CD4-positive, CD25-positive, alpha-beta regulatory T cell (primary cell): ENCODE measurements at places on chromosomes 3 and 15.

GRCh38 chr15:96324940-96325540 is 5.5 kb upstream of the NR2F2 start:
- DNase-seq: no peak

GRCh38 chr15:81184188-81184587 is 12.5 kb upstream of the IL16 start:
- peak; percentile 50 for DNase-seq

DNA sequence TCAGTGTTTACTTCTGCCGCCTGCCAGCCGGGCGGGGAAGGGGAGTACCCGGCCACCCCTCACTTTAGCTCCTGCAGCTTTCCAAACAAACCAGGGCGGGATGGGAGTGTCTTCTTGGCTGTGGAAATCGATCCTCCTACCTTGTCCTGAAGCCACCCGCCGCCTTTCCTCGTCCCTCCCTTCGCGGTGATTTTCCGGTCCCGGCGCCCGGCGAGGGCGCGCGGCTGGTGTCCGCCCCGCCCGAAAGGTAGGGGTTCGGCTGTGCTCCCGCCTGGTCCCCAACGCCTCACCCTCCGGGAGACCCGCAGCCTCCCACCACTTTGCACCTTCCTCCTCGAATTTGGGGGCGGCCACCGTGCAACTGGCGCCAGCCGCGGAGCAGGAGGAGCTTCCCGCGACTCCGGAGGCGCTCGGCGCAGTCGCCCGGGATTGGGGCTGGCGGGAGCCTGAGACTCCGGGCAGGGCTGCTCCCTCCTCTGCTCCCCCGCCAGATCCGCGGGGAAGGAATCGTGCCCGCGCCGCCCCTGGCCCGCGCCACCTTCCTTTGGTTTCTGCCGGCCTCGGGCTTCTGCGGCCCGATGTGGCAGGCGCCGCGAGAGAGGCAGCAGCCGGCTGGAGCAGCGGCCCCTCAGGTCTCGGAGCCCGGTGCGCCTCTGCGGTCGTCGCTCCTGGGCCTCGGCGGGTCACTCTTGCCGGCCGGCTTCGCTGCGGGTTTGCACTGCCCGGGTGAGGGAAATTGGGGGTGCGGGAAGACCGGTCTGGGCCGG is 30.7 kb upstream of the ST3GAL6 start:
- no peak for DNase-seq

GRCh38 chr3:137011153-137011552 is 53.4 kb downstream of the IL20RB start:
- DNase-seq: no peak
